ENCODE measurements at places on chromosomes 7 and 10. TPM values are rescaled to one million over a fixed set of nuclear protein-coding genes. Genes with fewer than 3 reads are reported as not detected.

MTPN gene
- total RNA-seq = 138 TPM

CHAT gene
- total RNA-seq = 1.8 TPM

CLCN1 gene
- 0.22 TPM for total RNA-seq

PDK4 gene
- total RNA-seq = 8.9 TPM

MGAM2 gene
- total RNA-seq = 1.8 TPM

PLCE1 gene
- 28.2 TPM for total RNA-seq

RNF148 gene
- total RNA-seq = 4.3 TPM

ITGA8 gene
- 42.4 TPM for total RNA-seq

MINPP1 gene
- total RNA-seq = 42.3 TPM

EVX1 gene
- not detected for total RNA-seq

SLC12A9 gene
- 17.0 TPM for total RNA-seq

ZNF722 gene
- not detected for total RNA-seq

TMEM130 gene
- total RNA-seq = 14.4 TPM

NEUROG3 gene
- total RNA-seq = not detected

PDE6C gene
- total RNA-seq = 4.2 TPM

OR2A42 gene
- total RNA-seq = 0.16 TPM

ASAH2 gene
- total RNA-seq = 1.5 TPM

BMPER gene
- 10.6 TPM for total RNA-seq

CPVL gene
- total RNA-seq = 7.9 TPM

SUN3 gene
- not detected for total RNA-seq

ITIH5 gene
- 49.9 TPM for total RNA-seq

CUZD1 gene
- 1.3 TPM for total RNA-seq

COL17A1 gene
- total RNA-seq = 17.3 TPM

UCMA gene
- total RNA-seq = not detected

SUFU gene
- total RNA-seq = 11.4 TPM

AKR1D1 gene
- total RNA-seq = not detected

GJD4 gene
- not detected for total RNA-seq

LRRD1 gene
- total RNA-seq = 0.44 TPM

FMC1 gene
- 8.5 TPM for total RNA-seq

UPK3B gene
- total RNA-seq = 0.99 TPM

DRGX gene
- total RNA-seq = 1.3 TPM

PRRT4 gene
- 6.8 TPM for total RNA-seq

RPP30 gene
- total RNA-seq = 64.0 TPM

NPS gene
- total RNA-seq = not detected

HYAL4 gene
- not detected for total RNA-seq

SPDYE11 gene
- not detected for total RNA-seq

TAS2R41 gene
- not detected for total RNA-seq

CYP26C1 gene
- total RNA-seq = 0.38 TPM

BUD23 gene
- total RNA-seq = 36.2 TPM

CYP3A7 gene
- not detected for total RNA-seq

ZDHHC6 gene
- total RNA-seq = 37.2 TPM

SPDYE6 gene
- total RNA-seq = not detected

GIMAP1 gene
- 1.9 TPM for total RNA-seq
